ENCODE measurements at places on chromosomes 16 and 17.

GRCh38 chr17:32901743-32902142 is 24.8 kb upstream of the MYO1D start:
- no peak for DNase-seq

DNA sequence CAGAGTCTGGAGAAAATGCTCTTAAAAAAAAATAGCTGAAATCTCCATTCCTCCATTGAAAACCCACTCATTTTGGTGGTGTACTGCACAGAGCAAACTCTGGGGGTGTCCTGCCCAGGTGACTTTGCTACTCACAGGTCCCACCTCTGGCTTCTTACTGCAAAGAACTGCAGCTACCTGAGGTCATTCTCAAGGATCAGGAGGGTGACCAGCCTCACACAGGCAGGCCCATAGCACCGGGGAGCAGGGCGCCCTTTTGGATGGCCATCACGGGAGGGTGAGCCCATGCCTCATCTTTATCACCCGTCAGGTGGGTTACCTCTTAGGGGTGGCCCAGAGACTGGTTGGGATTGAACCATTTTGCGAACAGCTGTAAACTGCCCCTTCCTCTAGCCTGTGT is 32.6 kb upstream of the BRD7 start:
- no peak for DNase-seq

DNA sequence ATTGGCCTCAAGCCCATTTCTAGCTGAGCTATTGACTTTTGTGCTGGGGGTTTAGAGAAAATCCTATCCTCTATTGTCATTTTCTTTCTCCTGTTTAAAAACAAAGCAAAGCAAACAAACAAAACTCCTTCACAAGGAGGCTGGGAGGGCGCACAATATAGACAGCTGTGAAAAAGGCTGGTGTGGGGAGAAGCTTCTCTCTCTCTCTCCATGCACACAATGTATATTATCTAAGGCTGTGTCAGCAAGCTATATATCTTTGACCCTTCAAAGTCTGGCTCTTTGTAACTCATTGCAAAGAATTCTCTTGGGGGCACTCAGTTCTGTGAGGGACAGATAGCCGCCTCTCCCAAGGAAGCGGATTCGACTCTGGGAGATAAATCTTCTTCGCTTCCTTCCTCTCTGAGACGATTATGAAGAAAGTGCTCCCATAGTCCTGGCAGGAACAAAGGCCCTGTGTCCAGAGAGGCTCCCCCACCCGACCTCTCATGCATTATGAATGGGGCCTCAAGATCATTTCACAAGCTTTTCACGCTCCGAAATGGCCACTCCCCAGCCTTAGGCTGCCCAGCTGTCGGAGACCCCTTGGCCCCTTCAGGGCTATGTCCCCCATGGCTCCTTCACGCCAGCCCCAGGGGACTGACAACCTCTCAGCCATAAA is 33.2 kb upstream of the MEAK7 start:
- no peak for DNase-seq

DNA sequence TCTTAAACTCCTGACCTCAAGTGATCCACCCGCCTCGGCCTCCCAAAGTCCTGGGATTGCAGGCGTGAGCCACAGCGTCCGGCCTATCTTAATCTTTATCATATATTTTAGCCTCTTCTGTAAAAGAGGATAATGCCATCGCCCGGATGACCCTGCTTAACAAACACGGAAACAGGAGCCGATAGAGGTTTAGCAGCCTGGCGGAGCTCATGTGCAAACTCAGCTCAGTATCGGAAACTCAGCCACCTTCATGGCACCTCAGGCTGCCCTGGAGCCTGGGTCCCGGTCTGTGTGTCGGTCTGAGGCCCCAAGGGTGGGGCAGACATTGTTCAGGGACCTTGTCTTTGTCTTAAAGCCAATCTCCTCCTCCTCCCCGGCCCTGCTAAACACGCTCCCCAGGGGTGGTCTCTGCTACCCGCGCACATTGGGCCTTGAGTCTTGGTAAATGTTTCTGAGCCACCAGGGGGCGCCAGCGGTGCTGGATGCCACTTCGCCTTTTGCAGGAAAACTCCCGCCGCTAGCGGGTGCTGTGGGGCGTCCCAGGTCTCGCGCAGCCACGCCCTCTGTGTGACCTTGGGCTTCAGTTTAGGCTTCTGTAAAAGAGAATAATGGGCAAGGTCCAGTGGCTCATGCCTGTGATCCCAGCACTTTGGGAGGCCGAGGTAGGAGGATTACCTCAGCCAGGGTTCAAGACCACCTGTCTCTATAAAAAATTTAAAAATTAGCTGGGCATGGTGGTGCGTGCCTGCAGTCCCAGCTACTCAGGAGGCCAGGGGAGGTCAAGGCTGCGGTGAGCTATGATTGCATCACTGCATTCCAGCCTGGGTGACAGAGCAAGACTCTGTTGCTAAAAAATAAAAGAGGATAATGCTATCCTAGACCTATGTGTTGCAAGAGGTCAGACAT is 2.7 kb downstream of the CETP start:
- DNase-seq = peak; percentile 21

- DNase-seq = no peak
Observed at GRCh38 chr17:82180776-82181528, 31.7 kb downstream of the CCDC57 start.

DNA sequence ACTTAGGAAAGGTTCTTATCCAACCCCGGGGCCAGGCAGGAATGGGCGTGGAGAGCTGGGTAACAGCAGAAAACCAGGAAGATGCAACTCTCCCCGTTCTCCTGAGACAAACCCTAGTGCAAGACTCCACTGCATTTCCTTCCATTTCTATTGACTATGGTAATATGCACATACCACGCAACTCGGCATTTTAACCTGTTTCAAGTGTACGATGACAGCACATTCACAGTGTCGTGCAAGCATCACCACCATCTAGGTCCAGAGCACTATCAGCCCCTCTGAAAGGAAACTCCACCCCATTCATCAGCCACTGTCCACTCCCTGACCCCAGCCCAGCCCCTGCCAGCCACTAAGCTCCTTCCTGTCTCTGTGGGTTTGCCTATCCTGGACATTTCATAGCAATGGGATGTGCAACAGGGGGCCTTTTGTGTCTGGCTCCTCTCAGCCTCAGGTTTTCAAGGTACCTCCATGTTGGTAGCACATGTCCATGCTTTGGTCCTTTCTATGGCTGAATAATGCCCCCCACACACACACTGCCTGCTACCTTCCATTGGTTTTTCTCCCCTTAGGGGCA is 441.9 kb downstream of the SOX9 start:
- no peak for DNase-seq

- DNase-seq = no peak
Observed at GRCh38 chr16:51592535-51593300, 441.6 kb upstream of the SALL1 start.

- DNase-seq = no peak
Observed at GRCh38 chr17:51742571-51742970, 415.9 kb downstream of the CA10 start.

- no peak for DNase-seq
Observed at GRCh38 chr17:77508047-77508715, 367.4 kb downstream of the SEC14L1 start.

DNA sequence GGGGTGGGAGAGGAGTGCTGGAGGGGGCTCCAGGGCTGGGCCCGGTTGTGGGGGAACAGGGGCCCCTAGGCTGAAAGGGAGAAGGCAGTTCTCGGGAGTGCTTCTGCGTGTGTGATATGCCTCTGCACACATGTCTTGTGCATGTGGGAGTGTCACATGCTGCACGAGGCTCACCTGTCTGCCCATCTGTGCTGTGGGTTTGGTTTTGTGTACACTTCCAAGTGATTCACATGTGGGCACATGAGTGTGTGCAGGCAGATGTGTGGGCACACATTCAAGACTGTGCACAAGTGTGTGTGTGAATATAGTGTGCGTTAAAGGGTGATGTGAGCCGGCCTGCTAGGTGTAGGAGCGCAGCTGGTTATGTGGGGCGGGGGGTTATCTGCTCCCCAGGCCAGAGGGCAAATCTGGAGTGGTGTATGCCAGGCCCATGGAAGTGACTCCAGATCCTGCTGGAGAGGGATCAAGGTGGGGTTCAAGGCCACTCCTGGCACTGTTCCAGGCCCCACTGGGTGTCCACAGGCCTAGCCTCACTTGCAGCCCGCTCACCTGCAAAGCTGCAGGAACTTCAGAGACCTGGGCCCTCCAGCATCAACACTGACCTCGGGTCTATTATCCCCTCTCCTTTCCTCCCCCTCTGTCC is 3.8 kb upstream of the BAHCC1 start:
- DNase-seq = no peak
